ENCODE measurements at places on chromosomes 1 and 21.

DNA sequence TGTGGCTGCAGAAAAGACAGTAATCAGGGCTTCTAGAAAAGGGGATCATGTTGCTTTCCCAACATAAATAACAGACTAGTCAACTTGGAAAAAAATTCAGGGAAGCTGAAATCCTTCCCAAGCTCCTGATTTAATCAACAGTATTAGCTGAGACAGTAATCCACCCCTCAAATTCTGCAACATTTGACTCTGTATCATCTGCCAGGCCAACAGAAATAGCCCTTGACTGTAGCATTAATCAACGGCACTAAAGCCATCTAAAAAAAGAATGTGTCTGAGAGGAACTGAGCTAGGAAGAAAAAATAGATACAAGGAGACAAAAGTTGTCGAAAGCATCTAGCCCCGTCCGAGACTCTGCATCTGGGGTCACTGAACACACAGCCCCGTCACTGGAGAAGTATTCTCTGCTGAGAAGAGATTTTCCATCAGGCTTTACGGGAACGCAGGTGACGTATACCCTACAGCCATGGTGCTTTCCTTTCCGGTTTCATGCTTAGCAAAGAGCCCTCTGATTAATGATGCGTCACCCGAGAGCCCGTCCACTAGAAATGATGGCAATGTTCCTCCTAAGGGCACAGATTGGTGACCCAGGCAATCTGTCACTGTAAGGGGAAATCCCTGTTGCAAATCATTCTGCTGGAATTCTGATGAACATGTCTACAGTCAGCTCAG is 42.1 kb upstream of the TP53BP2 start:
- no peak for DNase-seq

DNA sequence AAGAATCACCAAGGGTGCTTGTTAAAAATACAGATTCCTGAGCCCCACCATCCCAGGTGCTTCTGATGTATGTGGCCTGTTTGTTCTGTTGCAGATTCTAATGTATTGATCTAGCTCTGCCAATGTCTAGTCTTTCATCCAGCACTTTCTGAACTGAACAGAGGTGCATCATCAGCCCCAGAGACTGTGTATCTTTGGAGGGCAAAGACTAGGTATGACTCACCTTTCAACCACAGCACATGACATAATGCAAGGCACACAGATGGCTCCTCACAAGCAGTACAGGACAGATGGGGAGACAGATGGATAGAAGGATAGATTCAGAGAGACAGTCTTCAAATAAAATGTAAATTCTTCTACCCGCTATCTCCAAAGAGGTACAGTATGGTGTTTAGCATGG is 32.3 kb downstream of the CD58 start:
- DNase-seq = no peak

GRCh38 chr1:170707959-170708655 is 44.2 kb downstream of the PRRX1 start:
- DNase-seq = no peak

GRCh38 chr21:46005481-46005881 is 23.9 kb downstream of the COL6A1 start:
- no peak for DNase-seq

GRCh38 chr1:232346844-232347243 is 283.1 kb downstream of the SIPA1L2 start:
- no peak for DNase-seq

DNA sequence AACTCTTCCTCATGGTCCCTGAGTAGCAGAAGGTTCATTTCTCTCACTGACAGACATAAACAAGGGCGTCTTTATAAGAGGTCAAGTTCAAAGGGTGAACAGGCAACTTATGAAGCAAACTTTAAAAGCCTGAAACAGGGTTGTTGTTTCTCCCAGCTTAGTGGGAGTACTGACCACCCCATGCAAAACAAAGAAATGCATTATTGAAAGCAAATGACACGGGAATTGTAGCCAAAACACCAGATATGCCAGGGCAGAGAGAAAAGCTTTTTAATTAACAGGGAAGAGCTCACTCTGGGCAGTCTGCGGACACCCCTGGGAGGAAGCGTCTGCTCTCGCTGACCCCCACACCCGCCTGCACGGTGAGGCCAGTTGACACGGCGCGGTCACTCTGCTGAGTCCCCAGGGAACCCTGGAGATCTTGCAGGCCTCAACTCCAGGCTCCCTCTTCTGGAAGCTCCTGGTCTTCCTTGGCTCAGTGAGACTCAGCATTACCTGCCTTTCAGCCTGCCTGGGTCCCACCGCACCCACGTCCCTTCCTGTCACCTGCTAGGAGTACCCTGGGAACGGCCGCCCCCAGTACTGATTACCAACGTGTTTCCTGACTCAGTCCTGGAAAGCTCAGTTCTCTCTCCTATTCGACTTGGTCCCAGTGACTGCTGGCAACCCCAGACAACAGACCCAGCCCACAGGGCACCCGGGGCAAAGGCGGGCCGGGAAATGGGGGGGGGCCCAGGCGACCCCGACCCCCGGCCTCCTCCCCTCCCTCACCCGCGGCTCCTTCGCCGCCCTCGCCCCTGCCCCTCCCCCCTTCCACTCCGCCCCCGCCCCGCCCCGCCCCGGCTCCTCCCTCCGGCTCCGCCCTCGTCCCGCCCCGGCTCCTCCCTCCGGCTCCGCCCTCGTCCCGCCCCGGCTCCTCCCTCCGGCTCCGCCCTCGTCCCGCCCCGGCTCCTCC is 972 bp downstream of the CFAP410 start:
- DNase-seq = peak; percentile 63

- no peak for DNase-seq
Observed at GRCh38 chr1:63569640-63570316, 23.4 kb upstream of the PGM1 start.

GRCh38 chr1:87728169-87728568 is 399.5 kb downstream of the LMO4 start:
- no peak for DNase-seq

- no peak for DNase-seq
Observed at GRCh38 chr1:214019499-214019898, 31.7 kb downstream of the PROX1 start.

DNA sequence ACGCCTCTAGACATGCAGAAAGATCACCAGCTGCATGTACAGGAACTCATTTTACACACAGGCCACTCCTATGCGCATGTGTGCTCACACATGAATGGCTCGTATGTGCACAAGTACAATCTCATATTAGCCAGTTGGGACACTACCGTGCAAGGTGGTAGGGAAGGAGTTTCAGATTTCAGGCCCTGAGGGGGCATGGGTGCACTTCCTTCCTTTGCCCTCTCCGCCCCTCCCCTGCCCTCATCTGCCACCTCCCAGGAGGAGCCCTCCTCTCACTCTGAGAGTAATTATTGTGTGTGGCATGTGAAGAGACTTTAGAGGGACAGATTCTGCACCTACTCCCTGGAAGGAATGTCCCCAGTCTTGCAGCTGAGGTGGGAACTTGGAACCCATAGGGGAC is 14.8 kb downstream of the EDN2 start:
- DNase-seq = no peak

- DNase-seq = no peak
Observed at GRCh38 chr1:247330548-247331171, 1.0 kb downstream of the ZNF496 start.

GRCh38 chr21:38182370-38182985 is 74.3 kb upstream of the KCNJ15 start:
- DNase-seq = no peak

DNA sequence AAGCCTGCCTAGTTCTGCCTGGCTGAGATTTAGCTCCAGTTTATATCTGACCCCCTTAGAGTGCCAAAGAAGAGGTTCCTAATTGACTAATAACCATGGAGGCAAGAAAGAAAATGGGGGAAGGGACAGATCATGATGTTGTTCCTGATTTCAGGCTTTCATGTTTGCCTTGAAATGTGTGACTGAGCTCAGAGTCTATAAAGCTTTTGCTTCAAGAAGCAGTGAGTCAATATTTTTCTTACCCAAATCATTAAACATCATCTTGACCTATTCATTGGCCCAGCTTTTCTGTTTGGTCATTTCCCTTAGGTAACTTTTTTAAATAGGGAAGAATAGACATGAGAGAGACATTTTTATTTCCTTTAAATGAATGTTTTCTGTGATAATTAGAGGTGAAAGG is 55.9 kb downstream of the HHAT start:
- DNase-seq = no peak

GRCh38 chr1:177432897-177433296 is 262.1 kb downstream of the BRINP2 start:
- no peak for DNase-seq

- no peak for DNase-seq
Observed at GRCh38 chr1:52268372-52268771, 97.6 kb downstream of the CC2D1B start.

GRCh38 chr1:226708342-226708780 is 30.7 kb downstream of the ITPKB start:
- no peak for DNase-seq

- DNase-seq = no peak
Observed at GRCh38 chr1:43614211-43614610, 35.7 kb upstream of the KDM4A start.

DNA sequence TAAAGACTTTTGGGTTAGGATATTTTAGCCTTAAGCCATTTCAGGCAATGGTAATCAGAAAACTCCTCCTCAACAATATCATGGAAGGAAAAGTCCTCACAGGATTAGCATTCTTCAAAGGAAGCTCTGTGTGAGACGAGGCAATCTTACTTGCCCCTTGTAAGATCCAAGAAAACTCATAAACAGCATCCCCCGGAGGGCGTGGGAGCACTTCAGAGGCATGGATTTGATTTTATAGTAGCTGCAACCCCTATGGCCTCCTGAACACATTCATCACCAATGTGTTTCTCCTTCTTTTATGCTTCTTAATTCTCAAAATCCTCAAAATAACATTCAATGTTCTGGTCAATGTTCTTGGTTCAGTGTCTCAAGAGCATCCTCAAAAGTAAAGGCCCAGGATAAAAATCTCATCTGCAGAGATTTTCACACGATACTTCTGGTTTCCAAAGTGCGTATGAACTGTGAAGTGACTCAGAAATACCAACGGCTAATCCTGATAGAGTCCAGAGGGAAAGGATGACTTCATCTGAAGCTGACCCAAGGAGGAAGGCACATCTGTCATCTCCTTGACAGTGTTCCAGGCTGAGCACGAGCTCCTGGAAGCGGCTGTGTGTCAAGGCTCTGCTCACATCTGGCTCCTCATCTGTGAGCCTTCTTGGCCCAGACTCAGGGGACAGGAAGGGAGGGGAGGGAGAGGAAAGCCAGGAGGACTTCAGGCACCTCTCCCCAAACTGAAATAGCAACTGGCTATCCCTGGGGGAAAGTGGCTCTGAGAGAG is 49.3 kb upstream of the PSEN2 start:
- DNase-seq = no peak

GRCh38 chr1:222010306-222010705 is 268.4 kb upstream of the DUSP10 start:
- no peak for DNase-seq

GRCh38 chr1:101797722-101798121 is 199.0 kb downstream of the OLFM3 start:
- no peak for DNase-seq

Measured in activated CD4-positive, CD25-positive, alpha-beta regulatory T cell (primary cell).